ENCODE measurements at places on chromosomes 2 and 18.

GRCh38 chr18:36522509-36522908 is 225.0 kb downstream of the FHOD3 start:
- no peak for DNase-seq

GRCh38 chr2:55885127-55885943 is 38.2 kb downstream of the EFEMP1 start:
- DNase-seq = no peak

- no peak for DNase-seq
These were observed 82.8 kb downstream of the ASXL3 start for GRCh38 chr18:33660696-33661310.

DNA sequence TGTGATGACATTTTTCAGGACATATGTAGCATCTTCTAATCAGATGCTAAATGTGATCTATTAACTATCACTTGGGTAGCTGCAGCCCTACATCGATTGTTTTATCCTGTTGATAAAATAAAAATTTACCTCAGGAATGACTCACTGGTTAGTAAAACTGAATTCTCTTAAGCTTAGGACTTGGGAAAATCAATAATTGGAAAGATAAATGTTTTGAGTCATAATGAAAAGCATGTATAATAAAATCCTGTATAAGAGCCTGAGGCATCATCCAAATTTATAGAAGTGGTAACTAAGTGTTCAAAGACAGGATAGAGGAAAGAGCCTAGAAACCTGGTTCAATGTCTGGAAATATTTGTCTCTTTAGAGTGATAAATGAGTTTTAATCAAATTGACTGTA is 168.1 kb upstream of the VWC2L start:
- no peak for DNase-seq

- DNase-seq = no peak
These were observed 70.6 kb downstream of the B3GNT2 start for GRCh38 chr2:62266433-62267038.

DNA sequence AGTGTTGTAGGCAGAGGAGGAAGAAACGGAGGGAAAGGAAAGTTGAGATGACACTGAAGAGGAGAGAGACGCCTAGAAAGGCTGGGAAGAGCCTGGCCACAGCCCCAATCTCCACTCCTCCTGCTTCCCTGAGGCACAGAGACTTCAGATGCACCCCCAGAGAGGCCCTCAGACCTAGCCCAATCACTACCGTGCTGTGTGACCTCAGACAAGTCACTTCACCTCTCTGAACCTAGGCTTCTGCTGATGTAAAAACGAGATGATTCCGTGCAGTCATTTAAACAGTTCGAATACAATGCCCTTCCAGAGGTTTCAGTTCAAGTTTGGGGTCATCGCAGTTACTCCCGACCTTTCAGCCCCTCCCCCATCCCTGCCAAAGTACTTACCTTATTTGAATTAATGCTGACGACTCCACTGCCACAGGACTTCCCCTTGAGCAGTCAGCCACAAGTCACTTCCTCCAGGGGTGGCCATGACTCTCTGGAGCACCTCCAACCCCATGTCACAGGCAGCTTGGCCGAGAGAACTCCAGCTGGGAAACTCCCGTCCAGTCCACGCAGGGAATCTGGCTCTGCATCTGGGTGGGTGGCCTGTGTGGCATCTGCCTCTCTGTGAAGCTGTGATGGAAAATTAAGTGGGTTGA is 105.2 kb upstream of the ID2 start:
- DNase-seq = no peak

DNA sequence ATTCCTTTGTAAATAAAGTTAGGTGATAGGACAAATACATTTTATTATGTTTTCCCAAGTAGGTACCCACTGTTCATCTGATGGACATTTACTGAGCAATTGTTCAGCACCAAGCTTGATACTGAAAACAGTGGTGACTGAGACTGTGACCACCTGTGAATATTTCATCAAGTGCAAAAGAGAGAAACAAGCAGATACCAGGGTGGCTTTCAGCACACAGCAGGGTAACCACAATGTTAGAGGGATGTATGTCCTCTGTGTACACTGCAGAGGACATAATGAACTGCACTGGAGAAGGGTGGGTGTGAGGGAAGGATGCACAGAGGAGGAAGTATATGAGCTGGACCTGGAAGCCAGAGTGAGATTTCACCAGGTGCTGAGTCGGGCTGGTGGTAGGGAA is 411.8 kb downstream of the RAD51AP2 start:
- DNase-seq = no peak

DNA sequence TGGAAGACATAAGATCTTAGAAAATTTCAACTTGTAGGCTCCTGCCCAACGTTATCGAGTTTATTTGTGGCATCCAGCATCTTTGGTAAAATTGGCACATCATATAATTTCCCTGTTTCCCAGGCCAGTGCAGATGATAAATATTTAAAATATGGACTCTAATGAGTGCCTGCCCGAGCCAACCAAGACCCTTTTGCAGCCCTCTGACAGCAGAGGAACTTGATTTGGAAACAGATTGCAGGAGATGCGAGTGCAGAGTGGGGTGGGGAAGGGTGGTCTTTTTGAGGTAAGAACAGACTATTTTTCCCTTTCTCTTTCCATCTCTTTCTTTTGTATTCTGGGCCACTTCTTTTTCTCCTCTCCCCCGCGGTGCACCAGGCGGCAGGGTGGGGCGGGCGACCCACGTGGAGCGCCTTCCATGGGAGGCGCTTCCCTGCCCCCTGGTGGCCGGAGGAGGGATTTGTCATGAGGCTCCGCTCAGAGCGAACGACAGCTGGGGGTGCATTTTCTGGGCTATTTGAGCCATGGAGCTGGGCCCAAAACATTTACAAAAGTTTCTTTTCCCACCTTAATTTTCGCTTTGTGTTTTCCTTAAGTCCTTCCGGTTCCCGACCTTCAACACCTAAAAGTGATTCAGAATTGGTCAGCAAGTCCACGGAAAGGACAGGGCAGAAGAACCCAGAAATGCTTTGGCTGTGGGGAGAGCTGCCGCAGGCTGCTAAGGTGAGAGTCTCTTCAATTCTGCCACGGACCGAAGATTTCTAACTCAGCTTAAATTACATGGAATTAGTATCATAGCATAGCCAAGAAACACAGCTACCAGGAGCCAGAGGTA is 32.7 kb downstream of the LPIN1 start:
- peak; percentile 84 for DNase-seq

- peak; percentile 12 for DNase-seq
These were observed 79.2 kb downstream of the LONRF2 start for GRCh38 chr2:100242891-100243619.

DNA sequence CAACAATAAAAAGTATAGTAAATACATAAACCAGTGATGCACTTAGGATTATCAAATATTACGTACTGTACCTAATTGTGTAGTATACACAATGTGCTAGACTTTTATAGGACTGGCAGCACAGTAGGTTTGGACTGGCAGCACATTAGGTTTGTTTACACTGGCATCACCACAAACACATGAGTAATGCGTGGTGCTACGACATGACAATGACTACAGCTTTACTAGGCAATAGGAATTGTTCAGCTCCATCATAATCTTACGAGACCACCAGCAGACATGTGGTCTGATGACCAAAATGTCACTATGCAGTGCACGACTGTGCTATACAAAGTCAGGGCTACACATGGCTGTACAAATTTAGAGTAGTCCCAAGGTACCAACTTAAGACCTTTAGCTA is 2.3 kb downstream of the MBOAT2 start:
- DNase-seq = no peak

- no peak for DNase-seq
These were observed 339.0 kb upstream of the ETAA1 start for GRCh38 chr2:67057901-67058703.

- no peak for DNase-seq
These were observed 289.6 kb downstream of the GALNT13 start for GRCh38 chr2:154161286-154161685.

GRCh38 chr18:50284255-50284885 is 3.0 kb upstream of the MBD1 start:
- no peak for DNase-seq

GRCh38 chr18:32891130-32891529 is 118.3 kb upstream of the KLHL14 start:
- no peak for DNase-seq

DNA sequence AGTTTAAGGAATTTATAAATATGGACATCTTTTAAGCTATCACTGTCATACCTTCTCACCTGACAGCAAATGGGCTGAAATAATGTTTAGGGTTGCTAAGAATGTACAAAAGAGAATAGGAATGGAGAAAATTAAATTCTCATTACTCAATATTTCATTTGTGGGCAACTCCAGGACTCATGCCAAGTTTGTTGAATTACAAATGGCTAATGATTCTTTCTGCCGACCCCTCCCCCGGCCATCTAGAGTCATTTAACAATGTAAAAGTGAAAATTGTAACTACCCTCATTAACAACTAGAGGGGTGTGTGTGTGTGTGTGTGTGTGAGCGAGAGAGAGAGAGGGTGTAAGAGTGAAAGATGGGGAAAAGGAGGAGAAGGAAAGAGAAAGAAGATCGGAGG is 708.5 kb upstream of the FAM98A start:
- DNase-seq = no peak

DNA sequence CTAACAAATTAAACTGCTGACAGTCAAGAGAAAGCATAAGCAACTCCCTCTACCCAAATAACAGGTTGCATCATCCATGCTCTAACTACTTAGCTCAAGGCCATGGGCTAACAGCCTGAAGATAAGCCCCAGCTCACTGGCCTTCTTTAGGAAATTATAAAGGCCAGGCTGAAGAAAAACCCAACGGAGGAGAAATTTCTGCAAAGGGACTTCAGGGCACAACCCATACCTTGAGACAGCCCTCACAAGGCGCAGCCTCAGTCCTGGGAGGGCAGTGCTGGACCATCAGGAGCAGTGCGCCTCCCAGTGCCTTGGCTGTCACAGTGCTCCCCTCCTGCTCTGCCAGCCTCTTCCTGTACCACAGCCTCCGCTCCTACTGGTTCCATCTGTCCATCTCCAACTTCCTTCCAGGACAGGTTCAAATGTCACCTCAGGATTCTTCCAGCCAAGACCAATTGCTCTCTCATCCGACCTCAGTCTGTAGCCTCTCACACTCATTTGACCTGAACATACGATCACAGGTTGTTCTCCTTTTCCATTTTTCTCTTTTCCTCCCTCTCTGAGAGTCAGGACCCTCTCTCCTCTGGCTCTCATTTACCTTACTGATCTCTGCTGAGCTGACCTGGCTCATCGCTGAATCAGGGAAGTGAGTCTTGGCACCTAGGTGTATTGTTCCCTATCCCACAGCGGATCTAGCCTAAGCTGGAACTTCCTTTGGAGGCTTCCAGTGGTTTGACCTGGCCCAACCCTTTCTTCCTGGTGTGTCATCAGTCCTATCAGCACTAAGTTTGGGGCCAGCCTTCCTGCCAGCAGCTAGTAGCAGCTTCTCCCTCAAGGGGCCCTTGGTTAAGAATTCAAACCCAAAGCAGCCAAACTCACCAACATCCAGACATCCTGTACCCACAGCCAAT is 1.9 kb downstream of the MCFD2 start:
- DNase-seq = no peak

- DNase-seq = no peak
These were observed 15.3 kb upstream of the REEP1 start for GRCh38 chr2:86352727-86353221.

DNA sequence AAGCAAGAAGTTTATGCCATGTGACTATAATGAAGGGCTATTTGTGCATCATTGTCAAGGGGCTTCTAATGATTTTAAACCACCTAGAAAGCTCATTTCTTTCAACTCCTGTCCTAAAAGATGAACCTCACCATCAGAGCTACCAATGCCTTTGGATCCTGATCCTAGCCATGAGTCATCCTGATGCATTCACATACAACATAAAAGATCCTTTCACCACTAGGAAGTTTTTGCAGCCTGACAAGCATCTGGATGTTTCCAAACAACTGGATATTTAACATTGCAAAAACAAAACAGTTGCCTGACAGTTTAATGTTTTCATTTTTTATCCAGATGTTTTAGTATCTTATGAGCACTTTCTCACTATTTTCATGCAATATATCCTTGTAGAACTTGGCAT is 425.3 kb downstream of the MBD2 start:
- no peak for DNase-seq

DNA sequence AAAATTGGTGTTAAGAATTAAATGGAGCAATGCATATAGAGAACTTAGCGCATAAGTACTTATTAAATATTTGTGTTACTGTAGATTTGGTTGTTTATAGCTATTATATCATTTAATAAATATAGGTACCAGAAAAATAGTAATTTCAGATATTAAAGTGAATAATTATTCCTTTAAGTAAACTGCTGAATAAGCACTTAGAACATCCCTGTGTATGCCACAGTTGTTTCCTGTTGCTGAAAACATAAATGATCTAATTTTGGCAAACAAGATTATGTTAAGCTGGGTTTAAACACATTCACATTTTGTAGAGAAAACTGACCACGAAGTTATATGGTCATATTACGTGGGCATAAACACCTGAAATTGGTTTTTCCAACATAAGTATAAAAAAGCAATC is 388.0 kb upstream of the ZNF804A start:
- DNase-seq = no peak

DNA sequence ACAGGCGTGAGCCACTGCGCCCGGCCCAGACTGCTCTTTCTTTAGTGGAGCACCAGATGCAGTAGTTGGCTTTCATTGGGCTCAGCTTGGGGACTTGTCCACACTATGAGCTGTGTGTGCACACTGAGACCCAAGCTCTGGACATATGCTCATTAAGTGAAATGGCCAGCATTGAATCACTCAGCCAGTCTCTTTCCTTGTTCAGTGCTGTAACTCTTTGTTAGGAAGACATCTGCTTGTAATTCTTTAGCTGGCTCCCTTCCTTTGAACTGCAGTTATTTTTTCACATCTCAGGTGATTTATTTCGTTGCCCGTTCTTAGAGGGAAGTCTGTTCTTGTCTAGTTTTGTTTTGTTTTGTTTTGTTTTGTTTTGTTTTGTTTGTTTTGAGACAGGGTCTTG is 70.5 kb downstream of the CAB39 start:
- no peak for DNase-seq

GRCh38 chr2:131431336-131431735 is 44.6 kb upstream of the TUBA3D start:
- no peak for DNase-seq

- DNase-seq = no peak
These were observed 537.5 kb downstream of the MBD2 start for GRCh38 chr18:53686965-53687364.

DNA sequence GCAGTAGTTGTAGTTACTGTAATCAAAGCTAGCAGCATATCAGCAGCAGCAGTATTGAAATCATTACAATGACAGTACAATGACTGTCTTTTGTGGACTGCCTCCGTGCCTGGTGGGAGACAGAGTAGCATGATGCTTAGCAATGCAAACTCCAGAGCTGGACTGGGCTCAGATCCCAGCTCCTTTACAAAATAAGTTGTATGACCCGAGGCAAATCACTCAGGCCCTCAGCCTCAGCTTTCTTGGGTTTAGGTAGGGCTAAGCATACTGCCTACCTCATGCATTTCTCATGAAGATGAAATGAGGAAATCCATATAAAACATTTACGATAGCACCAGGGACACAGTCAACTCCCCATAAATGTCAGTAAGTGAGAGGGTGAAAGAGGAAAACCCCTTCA is 170.7 kb downstream of the TTC32 start:
- no peak for DNase-seq

- no peak for DNase-seq
These were observed 123.7 kb downstream of the ALPK2 start for GRCh38 chr18:58505181-58505580.

- no peak for DNase-seq
These were observed 39.9 kb upstream of the DARS1 start for GRCh38 chr2:136025057-136025973.

- no peak for DNase-seq
These were observed 1231.2 kb upstream of the ZEB2 start for GRCh38 chr2:145751155-145751554.

GRCh38 chr2:125961739-125962138 is 694.2 kb upstream of the GYPC start:
- DNase-seq = no peak
